Heart left ventricle (tissue), 16 donors: ENCODE measurements at places on chromosomes 6 and 20. TPM values are rescaled to one million over a fixed set of nuclear protein-coding genes. Genes with fewer than 3 reads are reported as not detected.
A peak's percentile ranks its signal among the peaks of the same experiment; 100 is the strongest.

The CD109 gene
- 20.3 TPM for total RNA-seq

The TBXT gene
- not detected for total RNA-seq

The RNF182 gene
- not detected for total RNA-seq

The EBF4 gene
- total RNA-seq, result 6.3 TPM

The SLC17A3 gene
- not detected for total RNA-seq

- H3K4me1 ChIP-seq, result no peaks in the 10 kb centered on the region
- no peaks in the 10 kb centered on the region for H3K27me3 ChIP-seq
- no peak overlapping the region for H3K27ac ChIP-seq
- H3K4me3 ChIP-seq, result no peak overlapping the region
- DNase-seq, result no peak
Observed at GRCh38 chr20:64150756-64151632, 13.3 kb upstream of the MYT1 start.

DNA sequence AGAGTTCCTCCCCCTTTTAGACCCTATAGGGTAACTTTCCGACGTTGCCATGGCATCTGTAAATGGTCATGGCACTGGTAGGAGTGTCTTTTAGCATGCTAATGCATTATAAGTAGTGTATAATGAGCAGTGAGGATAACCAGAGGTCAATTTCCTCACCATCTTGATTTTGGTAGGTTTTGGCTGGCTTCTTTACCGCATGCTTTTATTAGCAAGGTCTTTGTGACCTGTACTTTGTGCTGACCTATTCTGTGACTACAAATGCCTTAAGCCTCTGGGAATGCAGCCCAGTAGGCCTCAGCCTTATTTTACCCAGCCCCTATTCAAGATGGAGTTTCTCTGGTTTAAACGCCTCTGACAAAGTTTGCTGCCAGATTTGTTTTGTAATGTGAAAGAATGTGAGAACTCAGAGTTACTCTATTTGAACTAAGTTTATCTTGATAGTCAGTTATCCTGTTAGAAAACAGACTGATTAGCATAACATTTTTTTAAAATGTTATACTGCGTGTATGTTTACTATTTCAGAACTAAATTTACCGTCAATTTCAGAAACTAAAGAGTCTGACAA, 111.3 kb upstream of the PRSS16 start:
- H3K36me3 ChIP-seq, result no peaks in the 10 kb centered on the region
- no peak for DNase-seq
- no peaks in the 10 kb centered on the region for H3K27me3 ChIP-seq
- H3K4me1 ChIP-seq, result peaks cover 17% of the 10 kb centered on the region
- no peak overlapping the region for H3K4me3 ChIP-seq
- H3K27ac ChIP-seq, result no peak overlapping the region

GRCh38 chr20:35697696-35698297, 1.4 kb downstream of the NFS1 start:
- H3K4me3 ChIP-seq, result peak overlapping the region; percentile 82
- no peak for DNase-seq
- peaks cover 65% of the 10 kb centered on the region for H3K36me3 ChIP-seq
- H3K27ac ChIP-seq, result no peak overlapping the region
- H3K27me3 ChIP-seq, result no peaks in the 10 kb centered on the region
